CD4-positive, alpha-beta memory T cell (primary cell): ENCODE measurements at places on chromosomes 11 and 22.

GRCh38 chr11:17494019-17494418 is 17.4 kb upstream of the ABCC8 start:
- H3K4me1 ChIP-seq = no peaks in the 10 kb centered on the region
- H3K36me3 ChIP-seq = no peaks in the 10 kb centered on the region
- H3K27me3 ChIP-seq = no peaks in the 10 kb centered on the region
- no peak overlapping the region for H3K4me3 ChIP-seq
- no peak for DNase-seq
- H3K27ac ChIP-seq = no peak overlapping the region

DNA sequence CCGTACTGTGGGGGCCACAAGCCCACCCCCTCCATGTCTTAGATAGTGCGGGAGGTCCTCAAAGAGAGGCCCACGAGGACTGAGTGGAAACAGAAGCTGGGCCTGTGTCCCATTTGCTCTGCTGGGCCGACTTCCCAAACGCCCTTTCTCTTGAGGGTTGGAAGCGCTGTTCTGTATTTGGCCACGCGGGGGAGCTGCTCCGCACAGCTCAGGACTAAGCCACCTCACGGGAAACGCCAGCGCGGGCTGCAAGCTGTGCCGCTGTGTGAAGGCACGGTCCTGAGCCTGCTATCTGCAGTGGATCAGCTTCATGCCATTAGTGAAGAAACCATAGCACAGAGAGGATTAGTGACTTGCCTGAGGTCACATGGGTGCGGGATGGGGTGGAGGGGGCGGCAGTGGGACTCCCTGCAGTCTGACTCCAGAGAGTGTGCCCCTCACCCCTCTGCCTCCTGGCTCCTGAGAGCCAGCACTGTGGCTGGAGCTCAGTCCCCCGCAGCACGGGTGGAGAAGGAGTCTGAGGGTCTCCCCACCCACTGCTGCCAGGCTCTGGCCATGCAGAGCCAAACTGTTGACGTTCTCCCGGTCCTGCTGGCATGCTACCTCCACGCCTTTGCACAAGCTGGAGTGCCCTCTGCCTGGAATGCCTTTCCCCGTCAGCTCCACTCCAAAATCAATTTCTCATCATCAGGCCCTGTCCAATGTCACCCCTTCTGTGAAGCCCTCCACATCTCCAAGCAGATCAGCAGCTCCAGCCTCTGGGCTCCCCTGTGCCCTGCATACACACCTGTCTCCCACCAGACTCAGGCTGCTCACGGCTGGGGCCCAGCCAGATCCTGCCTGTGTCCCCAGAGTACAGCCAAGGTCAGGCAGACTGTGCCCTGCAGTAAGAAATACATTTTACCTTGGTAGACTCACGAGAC is 51.5 kb upstream of the LRRC32 start:
- DNase-seq = peak; percentile 43
- no peak overlapping the region for H3K4me3 ChIP-seq
- no peak overlapping the region for H3K27ac ChIP-seq
- H3K27me3 ChIP-seq = no peaks in the 10 kb centered on the region

- peak overlapping the region; percentile 60 for H3K4me3 ChIP-seq
- H3K36me3 ChIP-seq = peaks cover 11% of the 10 kb centered on the region
- peak overlapping the region; percentile 70 for H3K27ac ChIP-seq
- no peaks in the 10 kb centered on the region for H3K27me3 ChIP-seq
Measured at GRCh38 chr22:37052386-37053309, 1.1 kb downstream of the KCTD17 start.

DNA sequence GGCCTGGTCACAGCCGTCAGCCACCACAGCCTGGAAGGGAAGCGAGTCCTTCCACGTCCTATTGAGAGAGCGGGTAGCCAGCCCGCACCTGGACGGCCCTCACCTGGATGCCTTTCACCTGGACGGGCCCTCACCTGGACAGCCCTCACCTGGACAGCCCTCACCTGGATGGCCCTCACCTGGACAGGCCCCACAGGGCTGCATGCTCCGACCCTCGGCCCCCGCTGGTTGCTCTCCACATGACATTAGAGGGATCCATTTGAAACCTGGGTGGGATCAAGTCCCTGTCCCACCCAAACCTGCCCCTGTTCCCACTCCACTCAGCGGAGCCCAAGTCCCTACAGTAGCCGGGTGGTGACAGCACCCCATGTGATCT is 3.7 kb downstream of the C1QTNF6 start:
- DNase-seq = no peak
- H3K4me3 ChIP-seq = no peak overlapping the region
- no peaks in the 10 kb centered on the region for H3K27me3 ChIP-seq
- peaks cover 61% of the 10 kb centered on the region for H3K4me1 ChIP-seq

DNA sequence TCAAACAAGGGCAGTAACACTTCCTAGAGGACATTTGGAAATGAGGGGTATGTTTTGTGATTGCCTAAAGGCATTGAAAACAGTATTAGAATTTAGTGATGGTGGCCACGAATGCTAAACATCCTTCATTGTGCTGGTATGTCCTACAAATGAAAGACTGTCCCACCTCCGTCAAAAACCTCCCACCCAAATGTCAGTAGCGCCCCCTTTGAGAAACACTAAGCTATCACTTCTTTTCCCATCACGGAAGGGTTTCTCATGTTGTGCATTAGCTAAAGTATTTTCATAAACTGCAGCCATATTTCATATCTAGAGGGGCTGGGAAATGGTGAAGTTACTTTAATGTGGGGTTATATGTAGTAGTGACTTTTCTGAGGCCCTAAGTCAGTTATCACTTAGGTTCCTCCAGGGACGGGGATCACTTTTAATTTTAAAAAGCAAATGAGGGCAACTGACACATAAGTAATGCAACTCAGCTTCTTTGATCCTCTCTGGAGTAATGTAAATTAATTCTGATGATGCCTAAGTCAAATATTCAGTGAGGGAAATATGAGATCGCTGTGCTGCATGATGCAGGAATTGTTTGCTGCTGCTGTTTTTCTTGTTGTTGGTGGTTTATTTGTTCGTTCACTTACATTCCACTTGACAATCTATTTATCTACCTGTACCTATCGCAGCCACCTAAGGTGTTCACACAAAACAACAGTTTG is 1403.4 kb upstream of the TENM4 start:
- H3K4me3 ChIP-seq = no peak overlapping the region
- H3K36me3 ChIP-seq = no peaks in the 10 kb centered on the region
- no peak overlapping the region for H3K27ac ChIP-seq
- H3K4me1 ChIP-seq = no peaks in the 10 kb centered on the region
- no peaks in the 10 kb centered on the region for H3K27me3 ChIP-seq

GRCh38 chr11:96114178-96115064 is 190.5 kb upstream of the MTMR2 start:
- no peaks in the 10 kb centered on the region for H3K4me1 ChIP-seq
- no peak overlapping the region for H3K4me3 ChIP-seq
- no peaks in the 10 kb centered on the region for H3K27me3 ChIP-seq
- no peak overlapping the region for H3K27ac ChIP-seq
- no peak for DNase-seq
- H3K36me3 ChIP-seq = no peaks in the 10 kb centered on the region

DNA sequence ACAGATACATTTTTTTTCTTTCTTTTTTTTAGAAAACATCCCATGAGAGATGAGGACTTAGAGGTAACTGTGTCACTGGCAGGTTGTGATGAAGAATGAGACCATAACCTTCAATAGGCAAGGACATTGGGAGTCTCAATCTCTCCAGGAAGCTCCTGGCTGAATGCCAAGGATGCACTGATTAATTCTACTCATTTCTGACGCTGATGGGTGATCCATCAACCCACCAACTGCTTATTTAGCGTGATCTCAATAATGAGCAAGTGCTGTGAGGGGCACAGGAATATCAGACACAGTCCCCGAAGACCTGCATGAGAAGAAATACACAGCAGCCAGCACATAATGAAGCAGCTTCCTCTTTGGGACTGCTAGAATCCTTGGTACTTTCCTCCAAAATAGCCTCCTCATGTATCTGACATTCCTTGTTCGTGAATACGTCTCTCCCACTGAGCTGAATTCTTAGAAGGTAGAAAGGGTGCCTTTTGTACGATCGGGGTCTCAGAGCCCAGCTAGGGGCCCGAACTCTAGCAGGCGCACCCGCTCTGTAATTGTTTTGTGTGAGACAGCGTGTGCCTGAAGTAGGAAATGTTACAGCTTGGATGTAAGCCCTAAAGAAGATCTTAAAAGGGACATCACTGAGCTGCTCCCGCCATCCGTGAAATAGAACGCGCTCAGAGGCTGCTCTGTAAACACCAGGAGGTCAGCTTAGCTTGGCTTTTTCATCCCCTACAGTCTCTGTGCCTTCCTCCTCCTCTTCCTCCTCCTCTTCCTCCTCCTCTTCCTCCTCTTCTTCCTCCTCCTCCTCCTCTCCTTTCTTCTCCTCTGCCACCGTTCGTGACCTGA is 7.2 kb downstream of the CLMP start:
- no peaks in the 10 kb centered on the region for H3K36me3 ChIP-seq
- H3K27ac ChIP-seq = no peak overlapping the region
- H3K27me3 ChIP-seq = no peaks in the 10 kb centered on the region
- no peak overlapping the region for H3K4me3 ChIP-seq

- DNase-seq = no peak
- H3K27ac ChIP-seq = no peak overlapping the region
- no peaks in the 10 kb centered on the region for H3K27me3 ChIP-seq
Measured at GRCh38 chr22:35894937-35895708, 133.5 kb downstream of the RBFOX2 start.

- no peak overlapping the region for H3K4me3 ChIP-seq
- H3K4me1 ChIP-seq = no peaks in the 10 kb centered on the region
- no peaks in the 10 kb centered on the region for H3K36me3 ChIP-seq
- H3K27ac ChIP-seq = no peak overlapping the region
Measured at GRCh38 chr22:27274770-27275449, 526.6 kb downstream of the MN1 start.

- no peak overlapping the region for H3K4me3 ChIP-seq
- H3K4me1 ChIP-seq = peaks cover 20% of the 10 kb centered on the region
- no peaks in the 10 kb centered on the region for H3K27me3 ChIP-seq
Measured at GRCh38 chr11:67582011-67582410, 1.6 kb upstream of the GSTP1 start.

GRCh38 chr11:36467916-36468315 is 42.2 kb downstream of the TRAF6 start:
- H3K4me1 ChIP-seq = no peaks in the 10 kb centered on the region
- no peak for DNase-seq
- H3K36me3 ChIP-seq = no peaks in the 10 kb centered on the region
- H3K27me3 ChIP-seq = no peaks in the 10 kb centered on the region
- H3K27ac ChIP-seq = no peak overlapping the region

- peaks cover 34% of the 10 kb centered on the region for H3K4me1 ChIP-seq
- peaks cover 9% of the 10 kb centered on the region for H3K36me3 ChIP-seq
- H3K4me3 ChIP-seq = peak overlapping the region; percentile 98
- DNase-seq = no peak
- no peaks in the 10 kb centered on the region for H3K27me3 ChIP-seq
- H3K27ac ChIP-seq = peak overlapping the region; percentile 94
Measured at GRCh38 chr11:102345904-102346303, 1.1 kb upstream of the BIRC2 start.

DNA sequence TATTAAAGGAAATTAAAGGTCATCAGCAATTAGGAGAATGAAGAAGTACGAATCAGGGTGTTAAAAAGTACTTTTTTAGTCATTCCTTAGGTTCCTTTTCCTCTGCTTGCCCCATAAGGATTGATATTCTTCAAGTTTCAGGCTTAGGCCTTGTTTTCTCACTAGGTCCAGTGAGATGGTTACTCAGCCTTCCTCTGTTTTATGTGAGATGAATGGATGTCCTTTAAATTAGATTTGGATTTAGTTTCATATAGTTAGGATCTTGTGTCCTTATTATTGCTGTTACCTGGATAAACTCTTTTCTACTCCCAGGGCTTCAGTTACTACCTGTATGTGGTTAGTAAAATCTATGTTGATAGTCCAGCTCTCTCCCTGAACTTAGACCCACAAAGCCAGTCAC is 29.2 kb downstream of the FAR1 start:
- no peaks in the 10 kb centered on the region for H3K4me1 ChIP-seq
- no peak overlapping the region for H3K27ac ChIP-seq
- no peaks in the 10 kb centered on the region for H3K27me3 ChIP-seq
- no peak overlapping the region for H3K4me3 ChIP-seq
- no peak for DNase-seq

GRCh38 chr22:37176464-37177061 is 11.5 kb downstream of the C1QTNF6 start:
- no peak overlapping the region for H3K4me3 ChIP-seq
- H3K27ac ChIP-seq = no peak overlapping the region

DNA sequence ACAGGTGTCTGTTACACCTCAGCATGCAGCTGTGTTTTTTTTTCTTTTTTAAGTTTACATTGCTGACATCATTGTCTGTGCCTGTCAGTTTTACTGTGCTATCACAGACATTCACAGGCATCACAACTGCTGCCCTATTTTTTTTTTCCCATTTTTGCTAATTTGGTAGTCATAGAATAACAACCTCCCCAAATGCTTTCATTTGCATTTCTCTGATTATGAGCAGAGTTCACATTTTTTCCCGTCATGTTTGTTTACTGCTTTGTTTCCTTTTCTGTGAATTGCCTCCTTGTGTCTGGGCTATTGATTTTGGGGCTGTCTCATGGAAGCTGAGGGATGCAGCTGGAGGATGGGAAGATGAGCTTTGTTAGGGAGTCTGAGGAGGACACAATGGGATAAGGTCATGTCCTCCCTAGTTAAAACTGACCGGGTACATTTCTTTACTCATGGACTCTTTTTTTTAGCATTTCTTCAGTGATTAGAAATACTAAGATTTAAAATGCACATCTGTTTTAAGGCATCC is 155.1 kb downstream of the LDLRAD3 start:
- H3K4me1 ChIP-seq = no peaks in the 10 kb centered on the region
- H3K27ac ChIP-seq = no peak overlapping the region
- no peak for DNase-seq
- no peaks in the 10 kb centered on the region for H3K27me3 ChIP-seq
